ENCODE measurements at places on chromosomes 5 and 9.

DNA sequence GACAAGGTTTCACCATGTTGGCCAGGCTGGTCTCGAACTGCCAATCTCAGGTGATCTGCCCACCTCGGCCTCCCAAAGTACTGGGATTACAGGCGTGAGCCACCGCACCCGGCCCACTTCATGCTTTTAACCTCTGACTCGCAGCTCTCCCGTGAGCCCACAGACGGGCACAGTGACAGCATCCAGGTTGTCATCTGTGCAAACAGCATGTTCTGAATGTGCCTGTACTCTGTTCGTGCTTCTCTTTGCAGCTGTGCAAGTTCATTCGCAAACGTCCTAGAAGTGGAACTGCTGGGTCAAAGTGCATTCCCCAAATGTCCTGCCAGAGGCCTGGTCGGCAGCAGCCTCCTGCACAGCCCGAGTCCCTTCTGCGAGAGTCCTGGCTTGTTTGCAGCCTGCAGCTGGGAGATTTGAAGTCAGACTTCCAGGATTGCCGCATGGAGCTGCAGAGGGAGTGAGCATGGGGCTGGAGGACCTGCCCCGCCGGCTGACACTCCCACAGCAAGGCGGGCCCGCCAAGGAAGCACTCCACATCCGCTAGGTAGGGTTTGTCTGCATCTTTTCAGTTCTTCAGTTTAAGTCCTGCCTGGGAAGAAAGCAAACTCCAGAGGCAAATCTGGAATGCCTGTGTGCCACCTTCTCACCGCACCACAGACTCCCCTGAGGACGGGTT lies 3.4 kb downstream of the BRD3OS start:
- no peak for DNase-seq

DNA sequence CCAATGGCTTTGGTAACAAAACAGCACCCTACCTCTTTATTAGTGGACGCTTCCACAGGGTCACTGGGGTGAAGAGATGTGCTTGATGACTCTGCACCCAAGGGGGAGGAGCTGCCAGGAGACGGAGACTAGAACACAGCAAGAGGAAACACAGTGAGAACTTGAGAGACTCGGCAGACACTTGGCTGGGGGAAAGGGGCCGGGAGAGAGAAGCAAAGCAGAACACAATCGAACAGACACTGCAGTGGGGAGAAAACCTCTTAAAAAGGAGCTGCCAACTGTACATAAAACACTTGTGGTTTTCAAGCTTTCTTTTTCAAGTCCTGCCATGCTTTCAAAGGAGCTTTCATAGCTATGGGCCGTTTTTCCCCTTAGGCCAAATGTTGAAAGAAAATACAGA lies 151.0 kb downstream of the ENTREP1 start:
- DNase-seq, result no peak

DNA sequence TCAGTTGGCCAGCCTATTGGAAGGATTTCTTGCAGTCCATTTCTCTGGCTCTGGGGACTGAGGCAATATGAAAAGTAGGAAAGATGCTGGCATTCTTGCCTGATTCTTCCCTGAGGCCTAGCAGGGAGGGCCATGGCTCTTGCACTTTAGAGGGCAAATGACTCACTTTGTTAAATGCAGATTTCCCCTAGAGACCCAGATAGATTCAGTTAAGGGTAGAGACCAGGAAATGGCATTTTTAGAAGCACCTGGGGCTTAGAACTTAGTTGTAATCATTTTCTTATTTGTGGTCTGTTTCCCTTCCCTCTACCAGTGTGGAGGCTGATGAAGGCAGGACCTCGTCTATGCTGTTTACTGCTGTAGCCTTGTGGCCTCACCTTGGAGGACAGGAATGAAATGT lies 112.8 kb upstream of the NR3C1 start:
- DNase-seq, result no peak

DNA sequence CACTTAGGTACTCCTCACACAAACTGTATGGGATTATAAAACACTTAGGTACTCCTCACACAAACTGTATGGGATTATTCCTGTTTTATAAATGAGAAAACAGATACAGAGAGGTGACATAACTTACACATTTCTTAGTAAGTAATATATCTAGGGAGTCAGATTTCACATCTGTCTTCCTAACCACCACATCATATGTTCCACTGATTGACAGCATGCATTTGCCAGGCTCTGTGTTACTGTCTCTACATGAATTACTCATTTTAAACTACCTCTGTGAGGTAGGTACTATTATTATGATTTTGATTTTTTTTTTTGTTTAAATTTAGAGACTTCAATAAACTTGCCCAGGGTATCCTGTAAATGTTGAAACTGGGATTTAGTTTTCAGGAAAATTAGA lies 232.7 kb downstream of the CCDC171 start:
- DNase-seq, result no peak
